D721Med (cell line): ENCODE measurements at places on chromosomes 6 and 20.

GRCh38 chr20:18879262-18879661, 65.7 kb downstream of the SCP2D1 start:
- DNase-seq = no peak

DNA sequence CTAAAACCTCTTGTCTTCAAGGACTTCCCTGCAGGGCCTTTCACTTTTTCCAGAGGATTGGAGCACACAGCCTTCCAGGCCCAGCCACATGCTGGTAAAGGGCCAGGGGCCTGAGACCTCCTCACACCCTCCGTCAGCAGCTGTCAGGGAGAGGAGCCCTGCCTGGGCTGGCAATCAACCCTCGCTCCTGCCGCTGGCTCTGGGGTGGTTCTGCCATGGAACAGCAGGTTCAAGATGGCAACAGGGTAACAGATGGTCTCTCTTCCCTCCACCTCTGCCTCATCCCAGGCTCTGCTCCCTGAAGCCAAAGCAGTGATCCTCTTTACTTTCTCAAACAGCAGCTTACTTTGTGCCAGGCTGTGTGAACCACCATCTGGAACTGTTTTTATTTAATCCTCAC, 23.8 kb downstream of the PCNA start:
- peak; percentile 35 for DNase-seq

DNA sequence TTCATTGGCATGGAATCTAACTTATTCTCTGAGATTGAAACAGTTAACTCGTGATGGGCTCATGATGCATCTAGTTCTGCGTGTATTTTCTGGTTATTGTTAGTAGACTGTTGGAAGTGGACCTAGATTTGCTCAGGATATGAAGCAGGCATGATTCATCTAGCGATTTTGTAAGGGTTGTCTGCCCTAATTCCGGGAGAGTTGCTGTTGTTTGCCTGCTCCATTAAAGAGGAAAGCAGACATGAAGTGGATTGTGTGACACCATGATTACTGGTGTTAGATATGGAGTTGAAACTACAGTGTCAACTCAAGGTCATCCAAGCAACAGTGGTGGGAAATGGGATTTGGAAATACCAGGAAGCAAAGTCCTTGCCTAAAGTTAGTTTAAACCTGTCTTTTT, 41.0 kb downstream of the SOX4 start:
- DNase-seq = no peak

DNA sequence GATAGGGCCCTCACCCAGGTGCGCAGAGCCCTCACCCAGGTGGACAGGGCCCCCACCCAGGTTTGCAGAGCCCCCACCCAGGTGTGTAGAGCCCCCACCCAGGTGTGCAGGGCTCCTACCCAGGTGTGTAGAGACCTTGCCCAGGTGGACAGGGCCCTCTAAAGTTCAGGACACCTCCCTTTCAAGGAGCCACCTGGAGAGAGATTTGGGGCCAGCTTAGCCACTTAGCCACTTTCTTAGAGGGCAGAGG, 280.2 kb downstream of the TAF4 start:
- DNase-seq = no peak

- DNase-seq = no peak
Observed at GRCh38 chr20:5770231-5770986, 20.2 kb downstream of the SHLD1 start.

DNA sequence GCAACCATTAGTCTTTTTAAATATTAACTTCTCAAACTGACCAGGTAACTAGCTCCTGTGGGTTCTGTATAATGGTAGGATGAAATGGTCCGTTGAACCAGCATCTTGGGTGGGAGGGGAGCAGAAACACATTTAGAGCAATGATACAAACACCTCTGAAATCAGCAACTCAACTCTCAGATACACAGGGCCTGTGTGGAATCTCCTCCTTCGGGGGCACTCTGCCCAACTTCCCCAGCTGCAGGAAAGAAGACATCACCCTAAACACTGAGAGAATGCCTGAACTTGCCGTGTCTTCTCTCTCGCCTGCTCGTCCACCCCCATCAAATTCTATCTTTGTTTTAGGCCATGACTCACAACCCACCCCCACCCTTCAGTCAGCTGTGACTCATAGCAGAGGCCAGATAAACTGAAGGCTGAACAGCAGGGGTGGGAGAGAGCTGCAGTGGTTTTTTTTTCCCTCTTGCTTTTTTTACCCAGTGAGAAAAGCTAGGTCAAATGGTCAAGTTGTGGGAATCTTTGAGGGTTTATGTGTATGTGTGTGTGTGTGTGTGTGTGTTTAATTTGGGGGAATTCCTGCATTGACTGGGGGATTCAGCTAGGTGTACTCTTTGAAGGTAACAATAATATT, 593.4 kb upstream of the JAG1 start:
- DNase-seq = no peak
